ENCODE measurements at places on chromosomes 2 and 18. TPM values are rescaled to one million over a fixed set of nuclear protein-coding genes. Genes with fewer than 3 reads are reported as not detected.

The MORN2 gene
- total RNA-seq: 5.9 TPM

The RFX8 gene
- 3.3 TPM for total RNA-seq

The FEV gene
- total RNA-seq: not detected

The MCEE gene
- 22.7 TPM for total RNA-seq

The GALNT5 gene
- total RNA-seq: 71.3 TPM

All from smooth muscle cell of the umbilical artery (primary cell).